RWPE2 (cell line): ENCODE measurements at places on chromosomes 16 and 17.

- H3K27me3 ChIP-seq, result no peaks in the 10 kb centered on the region
- no peaks in the 10 kb centered on the region for H3K36me3 ChIP-seq
- H3K27ac ChIP-seq, result no peak overlapping the region
- H3K4me3 ChIP-seq, result no peak overlapping the region
Observed at GRCh38 chr17:39540611-39541010, 67.1 kb downstream of the NEUROD2 start.

GRCh38 chr17:43352579-43353331 lies 46.0 kb upstream of the ARL4D start:
- H3K4me3 ChIP-seq, result no peak overlapping the region
- no peaks in the 10 kb centered on the region for H3K27me3 ChIP-seq
- DNase-seq, result no peak
- H3K27ac ChIP-seq, result peak overlapping the region; percentile 2

GRCh38 chr17:49913226-49914095 lies 55.5 kb upstream of the DLX4 start:
- no peak overlapping the region for H3K27ac ChIP-seq
- no peaks in the 10 kb centered on the region for H3K4me1 ChIP-seq
- H3K27me3 ChIP-seq, result no peaks in the 10 kb centered on the region
- no peak overlapping the region for H3K4me3 ChIP-seq
- no peak for DNase-seq

- H3K4me1 ChIP-seq, result peaks cover 17% of the 10 kb centered on the region
- H3K27me3 ChIP-seq, result no peaks in the 10 kb centered on the region
- H3K27ac ChIP-seq, result peak overlapping the region; percentile 51
Observed at GRCh38 chr17:76492123-76492988, 8.9 kb downstream of the RHBDF2 start.

GRCh38 chr17:49577963-49578362 lies 2.3 kb downstream of the NXPH3 start:
- H3K36me3 ChIP-seq, result no peaks in the 10 kb centered on the region
- H3K4me3 ChIP-seq, result no peak overlapping the region
- no peak for DNase-seq
- H3K27me3 ChIP-seq, result no peaks in the 10 kb centered on the region
- H3K4me1 ChIP-seq, result peaks cover 17% of the 10 kb centered on the region

DNA sequence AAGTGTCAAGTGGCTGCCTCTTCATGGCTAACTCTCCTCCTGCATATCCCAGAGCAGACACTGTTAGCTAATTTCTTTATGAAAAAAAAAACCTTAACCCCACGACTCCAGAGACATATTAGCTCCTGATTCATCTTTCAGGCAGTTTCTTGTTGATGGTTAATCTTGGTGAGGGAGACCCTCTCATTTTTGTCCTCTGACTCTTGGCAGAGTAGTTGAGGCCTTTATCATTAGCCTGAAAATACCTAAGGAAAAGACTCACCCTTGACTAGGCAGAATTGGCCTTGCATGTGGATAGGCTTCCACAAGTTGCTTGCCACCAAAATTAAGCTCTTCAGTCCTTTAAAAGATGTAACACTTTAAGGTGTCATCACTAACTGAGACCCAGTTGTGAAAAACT lies 4.0 kb downstream of the CRYBA1 start:
- DNase-seq, result no peak
- peaks cover 6% of the 10 kb centered on the region; the same call in 1 of the 2 replicates for H3K36me3 ChIP-seq
- peaks cover 4% of the 10 kb centered on the region for H3K4me1 ChIP-seq
- H3K27me3 ChIP-seq, result no peaks in the 10 kb centered on the region
- no peak overlapping the region for H3K4me3 ChIP-seq
- no peak overlapping the region for H3K27ac ChIP-seq
